ENCODE measurements at places on chromosomes 13 and 19.

DNA sequence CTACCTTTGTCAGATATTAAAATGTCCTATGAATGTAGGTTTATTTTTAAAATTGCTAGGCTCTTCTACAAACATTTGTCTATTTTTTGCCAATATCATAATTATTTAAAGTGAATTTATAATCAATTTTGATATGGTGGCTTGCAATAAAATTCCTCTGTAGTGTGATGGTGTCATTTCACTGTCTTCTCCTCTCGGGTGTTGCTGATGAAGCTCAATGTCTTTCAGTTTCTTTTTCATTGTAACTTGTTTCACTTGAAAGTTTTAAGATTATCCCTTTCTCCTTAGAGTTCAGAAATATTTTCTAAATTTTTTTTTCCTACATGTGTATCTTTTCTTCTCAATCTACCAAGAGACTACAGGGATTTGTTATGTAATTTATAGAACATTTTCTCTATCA is 267.1 kb upstream of the EDNRB start:
- no peak for DNase-seq

GRCh38 chr13:36088001-36088400 is 43.2 kb downstream of the DCLK1 start:
- DNase-seq: no peak

- DNase-seq: peak; percentile 5
Measured at GRCh38 chr19:4376991-4377781, 23.2 kb downstream of the SH3GL1 start.

DNA sequence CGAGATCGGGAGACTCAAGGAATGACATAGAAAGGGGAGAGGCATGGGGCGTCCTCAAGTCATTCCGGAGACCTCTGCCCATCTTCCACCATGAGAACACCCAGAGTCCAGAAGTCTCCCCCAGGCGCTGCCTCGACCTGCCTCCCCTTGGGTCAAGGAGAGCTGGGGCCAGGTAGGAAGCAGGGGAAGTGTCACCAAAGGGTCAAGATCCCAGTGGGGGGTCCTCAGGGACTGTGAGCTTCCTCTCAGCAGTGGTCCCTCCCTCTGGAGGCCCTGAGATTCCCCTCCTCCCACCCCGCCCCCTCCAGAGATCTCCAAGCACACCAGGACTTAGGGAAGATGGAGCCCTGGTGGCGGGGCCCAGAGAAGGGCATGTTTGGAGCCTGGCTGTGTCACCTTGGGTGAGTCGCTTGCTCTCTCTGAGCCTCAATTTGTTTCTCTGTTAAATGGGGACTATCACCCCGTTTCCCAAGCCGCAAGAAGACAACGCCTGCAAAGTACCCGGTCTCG is 919 bp downstream of the DACT3 start:
- no peak for DNase-seq

- DNase-seq: no peak
Measured at GRCh38 chr19:32580353-32580900, 563 bp upstream of the PDCD5 start.

GRCh38 chr19:482186-483041 is 13.9 kb upstream of the MADCAM1 start:
- no peak for DNase-seq

DNA sequence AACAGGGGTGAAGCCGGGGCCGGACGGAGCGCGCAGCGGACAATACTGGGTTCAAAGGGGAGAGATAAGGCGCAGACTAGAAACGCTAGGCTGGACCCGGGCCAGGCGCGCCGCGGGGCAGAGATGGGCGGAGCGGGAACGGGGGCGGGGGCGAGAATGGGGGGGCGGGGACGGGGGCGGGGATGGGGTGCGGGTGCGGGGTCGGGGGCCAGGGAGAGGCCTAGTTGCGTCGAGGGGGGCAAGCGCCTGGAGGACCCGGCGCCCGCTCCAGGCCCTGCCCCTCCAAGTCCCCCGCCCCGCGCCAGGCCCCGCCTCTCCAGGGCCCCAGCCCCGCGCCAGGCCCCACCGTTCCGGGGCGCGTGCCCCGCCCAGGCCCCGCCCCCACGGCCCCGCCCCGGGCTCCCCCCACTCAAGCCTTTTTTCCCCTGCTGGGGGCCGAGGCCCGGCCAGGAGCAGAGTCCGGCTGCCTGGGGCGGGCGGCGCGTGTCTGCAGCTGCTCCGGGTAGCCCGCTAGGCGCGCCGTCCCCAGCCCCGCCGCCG is at the start of gene CERS4:
TSS of gene CERS4 (plus strand) at position 449 of the 540 bp plus-strand sequence. CDS start 41,707 bp downstream, outside the sequence.
- peak; percentile 91 for DNase-seq

DNA sequence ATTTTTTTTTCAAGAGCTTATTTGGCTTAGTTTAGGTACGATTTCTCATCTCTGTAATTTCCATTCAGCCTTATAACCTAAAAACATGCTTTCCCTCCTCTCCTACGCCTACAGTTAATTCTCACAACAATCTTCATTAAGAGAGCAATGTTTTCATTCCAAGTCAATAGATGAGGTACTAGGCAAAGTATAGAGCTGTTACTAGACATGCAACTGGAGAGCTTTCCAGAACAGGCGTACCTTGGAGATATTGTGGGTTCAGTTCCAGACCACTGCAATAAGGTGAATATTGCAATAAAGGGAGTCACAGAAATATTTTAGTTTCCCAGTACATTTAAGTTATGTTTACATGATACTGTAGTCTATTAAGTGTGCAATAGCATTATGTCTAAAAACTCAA is 34.8 kb downstream of the TGDS start:
- DNase-seq: no peak

DNA sequence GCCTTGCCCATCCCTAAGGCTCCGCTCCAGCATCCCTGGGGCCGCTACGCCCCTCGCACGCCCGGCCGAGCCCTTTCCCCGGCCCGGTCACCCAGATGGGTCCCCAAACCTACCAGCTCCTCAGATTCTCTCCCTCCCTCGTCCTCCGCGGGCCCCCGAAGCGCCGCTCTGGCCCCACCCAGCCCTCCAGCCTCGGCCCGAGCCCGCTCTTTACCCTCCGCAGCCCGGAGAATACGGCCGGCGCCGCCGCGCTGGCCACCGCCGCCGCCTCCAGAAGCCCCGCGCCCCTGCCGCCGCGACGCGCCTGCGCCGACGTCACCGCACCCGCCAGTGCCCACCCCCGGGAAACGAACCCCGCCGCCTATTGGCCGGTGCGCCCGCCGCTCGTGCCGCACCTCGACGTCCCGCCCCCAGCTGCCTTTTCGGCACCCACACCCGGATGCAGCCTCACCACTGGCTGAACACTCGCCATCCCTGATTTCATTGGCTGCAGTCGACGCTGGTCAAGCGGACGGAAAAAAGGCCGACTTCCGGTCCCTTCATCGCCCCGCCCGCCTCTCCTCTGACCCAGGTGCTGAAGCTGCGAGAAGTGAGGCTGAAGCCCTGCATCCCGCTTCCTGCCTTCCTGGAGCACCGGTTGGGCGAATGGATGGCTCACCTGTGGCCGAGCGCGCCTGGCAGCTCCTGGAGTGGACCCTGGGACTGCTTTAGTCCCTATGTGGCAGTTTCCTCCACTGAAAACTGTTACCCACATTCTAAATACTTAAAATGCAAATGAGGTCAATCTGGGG is at the start of gene DAPK3:
TSS of gene DAPK3 (minus strand) at position 292 of the 791 bp plus-strand sequence. CDS start 1,364 bp downstream, outside the sequence.
- peak; percentile 98 for DNase-seq

GRCh38 chr19:36013280-36014011 is 567 bp downstream of the ALKBH6 start:
- DNase-seq: no peak

DNA sequence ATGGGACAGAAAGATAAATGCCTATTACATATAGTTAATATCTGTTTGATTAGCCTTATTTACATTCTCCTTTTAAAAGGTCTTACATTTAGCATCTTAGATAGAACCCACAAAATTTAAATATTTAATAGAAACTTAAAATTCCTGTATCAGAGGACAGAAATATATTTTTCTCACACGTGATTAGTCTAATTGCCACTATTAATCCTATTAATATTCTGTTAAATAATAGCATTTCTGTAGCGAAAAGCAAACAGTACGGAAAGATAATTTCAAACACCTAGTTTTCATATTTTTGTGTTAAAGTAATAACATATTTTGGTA is 380 bp upstream of the ZNF30 start:
- no peak for DNase-seq

DNA sequence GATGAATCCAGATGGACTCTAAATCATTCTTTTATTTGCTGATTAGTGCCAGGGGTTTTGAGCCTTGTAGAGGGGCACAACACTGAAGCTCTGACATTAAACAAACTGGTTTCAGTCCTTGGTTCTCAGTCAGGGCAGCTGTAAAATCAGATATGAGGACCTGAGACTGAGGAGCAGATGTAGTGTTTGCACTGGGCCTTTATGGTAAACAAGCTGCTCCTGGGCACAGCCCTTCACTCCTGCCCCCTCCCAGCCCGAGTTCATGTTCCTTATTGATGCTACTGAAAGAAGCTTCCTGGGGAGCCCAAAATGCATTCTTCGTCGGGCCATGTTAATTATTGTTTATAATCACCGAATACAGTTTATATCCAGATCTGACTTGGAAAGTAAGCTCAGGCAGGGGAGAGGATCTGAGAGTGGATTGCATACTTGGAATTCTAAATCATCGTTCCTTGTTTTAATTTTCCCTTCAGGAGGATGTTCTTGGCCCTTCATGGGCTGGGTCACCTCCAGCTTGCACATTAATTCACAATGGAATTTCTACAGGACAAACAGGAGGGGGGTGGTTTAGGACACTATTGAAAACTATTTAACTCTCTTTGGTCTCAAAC is 213.5 kb downstream of the FGF9 start:
- DNase-seq: no peak

- no peak for DNase-seq
Measured at GRCh38 chr13:28885181-28885580, 65.0 kb downstream of the MTUS2 start.

DNA sequence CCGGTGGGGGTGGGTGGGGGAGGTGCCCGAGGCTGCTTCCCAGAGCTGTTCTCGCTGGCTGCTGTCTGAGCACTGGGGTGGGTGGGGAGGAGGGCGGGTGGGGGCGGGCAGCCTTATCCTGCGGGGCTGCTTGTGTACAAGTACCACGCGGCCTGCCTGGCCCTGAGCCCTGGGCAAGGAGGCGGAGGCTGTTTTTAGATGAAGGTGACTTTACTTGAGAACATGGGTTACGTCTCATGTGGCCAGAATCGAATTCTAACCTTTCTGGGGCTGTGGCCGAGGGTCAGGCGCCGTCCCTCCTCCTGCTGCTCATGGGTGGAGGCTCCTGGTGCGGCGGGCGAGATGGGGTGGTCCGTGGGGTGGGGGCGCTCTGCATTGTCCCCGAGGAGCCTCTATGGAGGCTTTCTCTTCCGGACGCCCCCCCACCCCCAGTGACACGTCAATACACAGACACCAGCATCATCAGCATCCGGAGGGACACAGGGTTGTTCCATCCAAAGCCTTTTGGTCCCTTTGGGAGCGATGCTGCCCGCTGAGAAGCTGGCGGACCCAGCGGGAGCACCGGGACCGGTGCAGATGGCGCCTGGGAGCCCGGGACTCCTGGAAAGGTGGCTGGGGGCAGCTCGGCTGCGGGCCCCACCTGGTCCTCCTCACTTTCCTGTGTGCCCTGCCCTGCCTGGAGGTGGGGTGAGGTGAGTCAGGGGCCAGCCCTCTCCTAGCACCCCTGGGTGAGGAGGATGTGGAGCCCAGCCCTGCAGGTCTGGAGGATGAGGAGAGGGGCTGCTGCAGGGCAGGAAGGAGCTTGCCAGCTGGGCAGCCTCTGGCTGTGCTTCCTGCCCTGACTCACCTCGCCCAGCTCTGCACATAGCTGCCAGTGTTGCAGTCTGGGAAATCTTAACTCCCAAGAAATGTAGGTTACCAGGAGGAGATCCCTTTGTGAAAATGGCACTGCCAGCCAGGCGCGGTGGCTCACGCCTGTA is 3.4 kb downstream of the BSG start:
- DNase-seq: peak; percentile 89

DNA sequence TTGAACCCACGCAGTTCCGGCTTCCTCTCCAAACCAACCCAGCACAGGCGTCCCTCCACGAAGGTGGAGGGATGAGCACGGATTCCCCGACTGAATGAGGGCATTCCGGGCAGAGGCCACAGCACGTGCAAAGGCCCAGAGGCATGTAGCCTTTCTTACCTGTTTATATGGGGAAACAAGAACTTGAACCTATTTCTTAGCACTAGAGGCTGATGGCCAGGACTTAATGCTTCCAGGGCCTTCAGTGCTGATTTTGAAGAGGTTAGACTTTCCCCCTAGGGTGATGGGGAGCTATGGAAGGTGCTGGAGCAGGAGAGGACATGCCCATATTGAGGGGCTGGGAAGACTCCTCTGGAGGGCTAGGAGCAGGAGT is 2.0 kb downstream of the MAST3 start:
- no peak for DNase-seq

DNA sequence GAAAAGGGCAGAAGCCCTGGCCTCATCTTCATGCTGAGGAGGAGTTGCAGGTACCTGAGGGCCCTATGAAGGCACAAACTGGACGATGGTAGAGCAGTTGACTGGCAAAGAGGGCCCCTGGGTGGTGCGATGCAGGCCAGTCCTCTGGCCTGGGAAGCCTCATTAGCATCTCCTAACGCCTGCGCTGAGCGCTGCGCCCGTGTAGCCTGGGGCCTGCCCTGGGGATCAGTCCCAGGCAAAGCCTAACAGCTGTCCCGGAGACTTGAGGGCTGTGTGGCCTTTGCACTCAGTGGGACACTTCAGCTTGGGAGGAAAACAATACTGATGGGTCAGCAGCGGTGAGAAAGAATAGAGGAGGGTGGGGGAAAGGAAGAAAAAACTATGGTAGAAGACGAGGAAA is 187.7 kb downstream of the RAP2A start:
- DNase-seq: no peak

GRCh38 chr19:19554074-19555023 is 16.3 kb downstream of the CILP2 start:
- no peak for DNase-seq

DNA sequence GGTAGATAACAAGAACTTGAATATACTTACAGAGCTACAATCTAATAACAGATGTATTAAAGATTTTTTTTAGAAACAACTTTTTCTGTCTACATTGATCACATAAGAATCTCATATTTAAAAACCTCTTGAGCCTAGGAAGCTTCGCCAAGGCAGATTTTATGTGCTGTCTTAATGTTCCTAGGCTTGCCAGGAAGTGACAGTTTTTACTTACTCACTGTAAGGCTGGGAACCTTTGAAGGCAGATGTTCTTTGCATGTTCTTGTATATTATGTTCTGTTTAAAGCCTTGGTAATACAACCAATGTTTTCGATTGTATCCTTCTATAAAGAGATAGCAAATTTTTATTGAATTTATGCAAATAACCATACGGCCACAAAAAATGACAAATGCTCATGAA is 492.7 kb downstream of the GPC5 start:
- DNase-seq: no peak

DNA sequence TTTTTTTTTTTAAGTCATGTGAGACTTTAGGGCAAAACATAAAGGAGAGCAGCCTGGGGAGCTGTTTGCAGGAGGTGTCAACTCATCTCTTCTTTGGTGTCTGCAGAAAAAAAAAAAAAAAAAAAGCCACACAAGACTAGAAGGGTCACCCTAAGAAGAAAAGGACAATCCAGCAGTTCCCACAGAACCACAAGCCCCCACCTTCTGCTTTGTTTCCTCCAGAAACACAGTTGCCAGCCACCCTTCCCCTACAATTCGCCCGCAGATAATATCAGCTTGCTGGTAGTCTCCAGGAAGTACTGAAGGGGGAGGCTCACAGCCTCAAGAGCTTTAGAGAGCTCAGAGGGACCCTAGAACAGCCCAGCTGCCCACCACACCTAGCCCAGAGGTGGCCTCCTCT is 22.3 kb upstream of the ZBTB7A start:
- DNase-seq: no peak

- DNase-seq: peak; percentile 73
Measured at GRCh38 chr19:51093510-51094345, 11.0 kb upstream of the KLK14 start.

- no peak for DNase-seq
Measured at GRCh38 chr19:35977446-35978222, 17.4 kb upstream of the SDHAF1 start.

GRCh38 chr13:40063278-40063698 is 407.8 kb downstream of the COG6 start:
- no peak for DNase-seq
